K562 (cell line): ENCODE measurements at places on chromosomes 5 and 9. TPM values are rescaled to one million over a fixed set of nuclear protein-coding genes. Genes with fewer than 3 reads are reported as not detected.

The SPTAN1 gene
- total RNA-seq, result 13.5 and 13.7 TPM in 2 replicates

The PCDHGC4 gene
- not detected in 2 replicates for total RNA-seq

The SPATA6L gene
- total RNA-seq, result not detected in 2 replicates

- H3K36me3 ChIP-seq, result peaks cover 94% of the 10 kb centered on the region
- H3K27ac ChIP-seq, result no peak overlapping the region
- H3K4me1 ChIP-seq, result no peaks in the 10 kb centered on the region
- H3K4me3 ChIP-seq, result no peak overlapping the region
- no peaks in the 10 kb centered on the region for H3K27me3 ChIP-seq
- DNase-seq, result no peak
Observed at GRCh38 chr9:97675655-97676054, 21.5 kb downstream of the XPA start.

GRCh38 chr9:106112935-106113334 is 418.6 kb downstream of the TMEM38B start:
- DNase-seq, result no peak
- no peaks in the 10 kb centered on the region for H3K36me3 ChIP-seq
- H3K4me1 ChIP-seq, result no peaks in the 10 kb centered on the region
- no peak overlapping the region for H3K4me3 ChIP-seq

GRCh38 chr9:79329861-79330260 is 241.9 kb upstream of the TLE4 start:
- no peak overlapping the region for H3K27ac ChIP-seq
- DNase-seq, result no peak
- H3K36me3 ChIP-seq, result no peaks in the 10 kb centered on the region
- no peaks in the 10 kb centered on the region for H3K4me1 ChIP-seq
- H3K4me3 ChIP-seq, result no peak overlapping the region
- no peaks in the 10 kb centered on the region for H3K27me3 ChIP-seq

- H3K27me3 ChIP-seq, result no peaks in the 10 kb centered on the region
- H3K4me3 ChIP-seq, result no peak overlapping the region
- H3K36me3 ChIP-seq, result no peaks in the 10 kb centered on the region
- no peak for DNase-seq
- no peak overlapping the region for H3K27ac ChIP-seq
- no peaks in the 10 kb centered on the region for H3K4me1 ChIP-seq
Observed at GRCh38 chr5:7053125-7053524, 339.9 kb downstream of the TENT4A start.

GRCh38 chr5:54702470-54702869 is 184.9 kb downstream of the SNX18 start:
- no peak overlapping the region for H3K27ac ChIP-seq
- no peaks in the 10 kb centered on the region for H3K27me3 ChIP-seq
- no peaks in the 10 kb centered on the region; the same call in 2 of the 3 replicates for H3K36me3 ChIP-seq
- DNase-seq, result no peak
- H3K4me3 ChIP-seq, result no peak overlapping the region

DNA sequence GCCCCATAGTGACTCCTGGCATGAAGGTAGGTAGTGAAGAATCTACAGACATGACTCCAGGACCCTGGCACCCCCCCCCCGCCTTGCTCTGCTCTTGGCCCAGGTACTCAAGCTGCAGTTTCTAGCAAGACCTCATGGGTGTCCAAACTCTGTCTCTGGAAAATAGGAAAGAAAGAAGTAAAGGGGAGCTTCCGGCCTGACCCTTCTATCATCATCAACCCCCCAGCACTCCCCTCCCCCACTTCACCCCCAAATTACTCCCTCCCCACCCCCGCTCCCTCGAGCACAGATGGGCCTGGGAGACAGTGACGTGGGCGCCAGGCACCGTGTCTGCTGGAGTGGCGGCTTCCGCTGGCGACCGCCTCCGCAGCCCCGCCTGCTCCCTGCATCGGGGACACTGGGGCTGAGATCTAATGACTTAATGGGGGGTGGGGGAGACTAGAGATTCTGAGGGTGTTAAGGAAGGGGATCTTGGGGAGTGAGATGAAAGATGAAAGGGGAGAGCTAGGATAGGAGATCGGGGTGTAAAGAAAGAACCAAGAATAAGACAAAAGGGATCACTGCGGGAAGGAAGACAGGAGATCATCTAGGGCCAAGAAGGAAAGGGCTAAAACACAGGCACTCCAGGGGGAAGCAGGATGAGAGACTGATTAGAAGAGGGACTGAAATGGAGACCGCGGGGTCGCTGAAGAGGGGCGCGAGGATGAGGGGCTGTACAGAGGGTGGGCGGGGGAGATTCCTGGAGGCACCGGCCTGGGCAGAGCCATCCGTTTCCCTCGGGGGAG is 1.1 kb upstream of the DNAJB5 start:
- H3K4me3 ChIP-seq, result peak overlapping the region; percentile 42
- no peaks in the 10 kb centered on the region for H3K36me3 ChIP-seq
- peaks cover 36% of the 10 kb centered on the region for H3K4me1 ChIP-seq
- no peaks in the 10 kb centered on the region for H3K27me3 ChIP-seq
- no peak for DNase-seq
- H3K27ac ChIP-seq, result peak overlapping the region; percentile 44; the same call in 2 of the 3 replicates

GRCh38 chr5:126831156-126831555 is 54.2 kb downstream of the LMNB1 start:
- no peak overlapping the region for H3K4me3 ChIP-seq
- no peak overlapping the region for H3K27ac ChIP-seq
- H3K36me3 ChIP-seq, result peaks cover 99% of the 10 kb centered on the region
- H3K27me3 ChIP-seq, result no peaks in the 10 kb centered on the region

- no peak overlapping the region for H3K4me3 ChIP-seq
- H3K4me1 ChIP-seq, result no peaks in the 10 kb centered on the region
- H3K27me3 ChIP-seq, result no peaks in the 10 kb centered on the region
- no peaks in the 10 kb centered on the region for H3K36me3 ChIP-seq
- no peak for DNase-seq
Observed at GRCh38 chr5:160799184-160799583, 52.8 kb downstream of the ATP10B start.

The RASGEF1C gene
- total RNA-seq, result 0.31 and 0.35 TPM in 2 replicates

- H3K4me3 ChIP-seq, result no peak overlapping the region
- H3K27me3 ChIP-seq, result no peaks in the 10 kb centered on the region
- H3K4me1 ChIP-seq, result no peaks in the 10 kb centered on the region
- H3K36me3 ChIP-seq, result no peaks in the 10 kb centered on the region
- DNase-seq, result no peak
- no peak overlapping the region for H3K27ac ChIP-seq
Observed at GRCh38 chr9:12212860-12213259, 480.3 kb upstream of the TYRP1 start.

- H3K27me3 ChIP-seq, result peaks cover 31% of the 10 kb centered on the region
- no peaks in the 10 kb centered on the region for H3K36me3 ChIP-seq
- no peak overlapping the region for H3K4me3 ChIP-seq
- no peak overlapping the region for H3K27ac ChIP-seq
- DNase-seq, result no peak
Observed at GRCh38 chr9:97873425-97873824, 20.4 kb downstream of the FOXE1 start.

DNA sequence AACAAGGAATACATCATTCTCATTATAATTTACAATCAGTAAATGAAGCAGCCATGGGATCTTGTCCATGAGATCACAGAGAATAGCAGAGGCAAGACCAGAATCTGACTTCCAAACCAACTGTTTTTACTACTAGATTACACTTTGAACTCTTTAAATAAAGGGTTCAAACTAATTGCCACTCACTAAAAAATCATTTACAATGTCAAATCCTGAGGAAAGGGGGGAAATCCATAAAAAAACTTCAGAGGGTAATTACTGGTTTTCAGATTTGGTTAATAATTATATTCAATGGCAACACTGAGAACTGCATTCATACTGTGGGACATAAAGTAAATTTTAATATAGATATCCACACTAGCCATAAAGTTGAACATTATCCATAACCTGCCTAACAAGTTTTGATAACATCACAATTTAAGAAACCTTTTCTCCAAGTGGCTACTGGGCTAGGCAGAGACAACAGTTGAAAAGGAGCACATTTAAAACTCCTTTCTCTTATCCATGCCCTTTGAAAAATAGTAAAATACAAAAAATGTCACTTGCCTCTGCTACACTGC is 15.9 kb downstream of the PLPP1 start:
- DNase-seq, result no peak
- H3K36me3 ChIP-seq, result no peaks in the 10 kb centered on the region
- H3K4me3 ChIP-seq, result no peak overlapping the region
- H3K27me3 ChIP-seq, result peaks cover 18% of the 10 kb centered on the region
- H3K4me1 ChIP-seq, result no peaks in the 10 kb centered on the region
- no peak overlapping the region for H3K27ac ChIP-seq

- no peaks in the 10 kb centered on the region for H3K36me3 ChIP-seq
- no peak overlapping the region for H3K4me3 ChIP-seq
- H3K4me1 ChIP-seq, result no peaks in the 10 kb centered on the region
- H3K27ac ChIP-seq, result no peak overlapping the region
Observed at GRCh38 chr5:64859881-64860280, 91.2 kb downstream of the CWC27 start.

The TSSK1B gene
- total RNA-seq, result not detected in 2 replicates

GRCh38 chr5:73781107-73781768 is 155.2 kb downstream of the ARHGEF28 start:
- no peak overlapping the region for H3K4me3 ChIP-seq
- H3K36me3 ChIP-seq, result no peaks in the 10 kb centered on the region
- no peaks in the 10 kb centered on the region for H3K4me1 ChIP-seq

- no peaks in the 10 kb centered on the region for H3K4me1 ChIP-seq
- no peaks in the 10 kb centered on the region for H3K27me3 ChIP-seq
- H3K36me3 ChIP-seq, result no peaks in the 10 kb centered on the region
- H3K4me3 ChIP-seq, result no peak overlapping the region
Observed at GRCh38 chr5:94391996-94392395, 226.4 kb downstream of the KIAA0825 start.

- H3K36me3 ChIP-seq, result no peaks in the 10 kb centered on the region
- no peaks in the 10 kb centered on the region for H3K4me1 ChIP-seq
- H3K27me3 ChIP-seq, result no peaks in the 10 kb centered on the region
- DNase-seq, result no peak
- H3K4me3 ChIP-seq, result no peak overlapping the region
Observed at GRCh38 chr9:10204276-10204675, 408.5 kb downstream of the PTPRD start.

The OSMR gene
- 0.92 and 1.2 TPM in 2 replicates for total RNA-seq

DNA sequence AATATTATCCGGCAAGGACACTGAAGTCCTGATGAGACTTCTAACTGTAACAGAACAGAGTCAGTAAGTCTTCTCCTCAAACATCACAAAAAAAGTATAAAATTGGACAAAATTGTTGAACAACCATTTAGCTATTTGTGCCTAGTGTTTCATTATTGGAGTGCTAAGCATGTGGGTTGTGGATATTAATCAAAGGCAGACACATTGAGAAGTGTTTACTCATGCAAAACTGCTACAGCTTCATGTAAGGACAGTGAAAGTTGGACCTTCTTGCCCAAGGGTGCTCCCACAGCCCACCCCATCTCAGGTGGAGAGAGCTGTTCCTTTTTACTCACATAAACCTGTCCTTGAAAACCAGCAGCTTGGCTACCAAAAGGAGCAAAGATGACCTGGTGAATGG is 355.1 kb upstream of the DAB2 start:
- no peak overlapping the region for H3K27ac ChIP-seq
- H3K27me3 ChIP-seq, result no peaks in the 10 kb centered on the region
- no peak for DNase-seq
- no peaks in the 10 kb centered on the region for H3K4me1 ChIP-seq

The PLCXD3 gene
- 0.02 TPM in 1 of 2 replicates, not detected in the other for total RNA-seq

DNA sequence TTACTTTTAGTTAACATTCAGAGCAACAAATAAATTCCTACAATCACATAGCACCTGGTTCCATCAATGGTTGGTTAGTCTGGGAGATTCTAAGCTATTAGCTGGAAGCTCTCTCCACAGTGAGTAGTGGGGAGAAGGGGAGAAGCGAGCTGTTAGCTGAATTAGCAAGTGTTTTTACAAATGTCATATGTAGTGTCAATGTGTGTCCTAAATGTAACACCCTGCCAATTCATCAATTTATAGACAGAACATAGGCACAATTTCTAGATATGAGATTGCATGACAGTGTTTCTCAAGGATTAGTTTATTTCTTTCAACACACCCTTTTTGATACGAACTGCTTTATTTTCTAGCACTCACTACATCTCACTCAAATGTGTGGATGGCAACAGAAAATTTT is 349.0 kb downstream of the PDE4D start:
- H3K27ac ChIP-seq, result no peak overlapping the region
- no peaks in the 10 kb centered on the region for H3K4me1 ChIP-seq
- DNase-seq, result no peak
- no peak overlapping the region for H3K4me3 ChIP-seq
- H3K36me3 ChIP-seq, result no peaks in the 10 kb centered on the region

GRCh38 chr9:112158656-112159367 is 16.3 kb downstream of the SUSD1 start:
- H3K36me3 ChIP-seq, result peaks cover 67% of the 10 kb centered on the region
- DNase-seq, result no peak
- H3K4me3 ChIP-seq, result no peak overlapping the region
- no peaks in the 10 kb centered on the region for H3K27me3 ChIP-seq
- no peaks in the 10 kb centered on the region for H3K4me1 ChIP-seq

The TRIM7 gene
- 10.3 and 12.4 TPM in 2 replicates for total RNA-seq

The FGF18 gene
- total RNA-seq, result 0.18 TPM in 1 of 2 replicates, not detected in the other

GRCh38 chr5:100889165-100889743 is 13.8 kb downstream of the ST8SIA4 start:
- no peak for DNase-seq
- H3K4me1 ChIP-seq, result no peaks in the 10 kb centered on the region
- H3K27ac ChIP-seq, result no peak overlapping the region
- no peaks in the 10 kb centered on the region for H3K27me3 ChIP-seq

GRCh38 chr9:76905791-76906646 is at the start of gene PRUNE2:
PRUNE2 (minus strand) TSS chr9:76906114; CDS start chr9:76905963, 151 bp downstream.
- H3K27ac ChIP-seq, result no peak within 1 kb of the TSS
- H3K27me3 ChIP-seq, result no peaks in the 10 kb centered on the region
- H3K36me3 ChIP-seq, result no peaks in the 10 kb centered on the region
- no peaks in the 10 kb centered on the region for H3K4me1 ChIP-seq
- no peak for DNase-seq
